Esophagus mucosa (tissue), 1 donor: ENCODE measurements at places on chromosomes 6 and 20.

DNA sequence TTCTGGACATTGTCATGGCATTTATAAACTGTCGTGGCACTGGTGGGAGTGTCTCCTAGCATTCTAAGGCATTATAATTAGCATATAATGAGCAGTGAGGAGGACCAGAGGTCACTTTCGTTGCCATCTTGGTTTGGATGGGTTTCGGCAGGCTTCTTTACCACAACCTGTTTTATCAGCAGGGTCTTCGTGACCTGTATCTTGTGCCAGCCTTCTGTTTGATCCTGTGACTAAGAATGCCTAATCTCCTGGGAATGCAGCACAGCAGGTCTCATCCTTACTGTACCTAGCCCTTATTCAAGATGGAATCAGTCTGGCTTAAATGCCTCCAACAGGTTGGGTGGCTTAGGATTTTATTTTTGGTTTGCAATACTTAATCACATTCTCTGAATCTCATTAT lies 142.7 kb upstream of the GGTLC1 start:
- peak; percentile 94 for ATAC-seq

- ATAC-seq, result no peak
Observed at GRCh38 chr20:40359131-40359912, 329.7 kb downstream of the MAFB start.

- ATAC-seq, result no peak
Observed at GRCh38 chr20:4560667-4561066, 161.0 kb upstream of the PRND start.

- ATAC-seq, result no peak
Observed at GRCh38 chr20:10631126-10631525, 42.7 kb downstream of the JAG1 start.

GRCh38 chr6:122789182-122790027 lies at the start of gene SMPDL3A:
TSS of gene SMPDL3A (plus strand) at chr6:122789258. CDS start at chr6:122789347, 89 bp downstream.
- ATAC-seq, result peak; percentile 77

DNA sequence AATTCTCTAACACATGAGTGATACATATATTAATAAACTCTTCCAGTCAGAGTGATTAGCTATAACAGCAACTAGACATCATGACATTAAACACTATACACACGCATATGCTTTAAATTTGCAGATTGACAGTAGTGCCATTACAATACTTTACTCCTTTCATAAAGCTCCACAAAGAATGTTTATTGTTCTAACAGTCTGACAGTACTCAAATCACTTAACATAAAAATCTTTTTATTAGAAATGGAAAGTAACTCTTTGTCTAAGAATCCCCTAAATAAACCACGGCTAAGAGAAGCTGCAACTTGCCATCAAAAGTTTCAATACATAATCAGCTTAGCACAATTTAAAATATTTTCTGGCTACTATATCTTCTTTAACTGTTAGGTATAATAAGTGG lies 24.0 kb downstream of the SNX3 start:
- no peak for ATAC-seq

DNA sequence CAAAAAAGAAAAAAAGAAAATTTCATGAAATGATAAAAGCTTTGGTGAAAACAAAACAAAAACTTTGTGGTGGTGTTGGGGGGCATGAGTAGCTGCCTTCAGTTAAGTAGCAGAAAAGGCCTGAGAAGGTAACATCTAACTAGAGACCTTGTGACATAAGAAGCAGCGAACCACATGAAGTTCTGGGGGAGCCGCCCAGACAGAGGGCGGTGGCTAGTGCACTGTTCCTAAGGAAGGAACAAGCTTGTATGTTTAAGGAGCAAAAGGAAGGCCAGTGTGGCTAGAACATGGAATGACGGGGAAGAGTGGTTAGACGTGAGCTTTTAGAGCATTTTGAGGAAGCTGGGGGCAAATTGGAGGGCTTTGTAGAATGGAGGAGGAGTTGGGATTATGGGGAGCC lies 7.5 kb upstream of the RSPH3 start:
- ATAC-seq, result no peak

- ATAC-seq, result peak; percentile 39
Observed at GRCh38 chr20:13220904-13221297, at the start of gene ISM1. TSS of gene ISM1 (plus strand) at chr20:13221274. CDS start at chr20:13221777, 503 bp downstream.

- peak; percentile 75 for ATAC-seq
Observed at GRCh38 chr6:158049055-158050028, 67.7 kb downstream of the SYNJ2 start.

DNA sequence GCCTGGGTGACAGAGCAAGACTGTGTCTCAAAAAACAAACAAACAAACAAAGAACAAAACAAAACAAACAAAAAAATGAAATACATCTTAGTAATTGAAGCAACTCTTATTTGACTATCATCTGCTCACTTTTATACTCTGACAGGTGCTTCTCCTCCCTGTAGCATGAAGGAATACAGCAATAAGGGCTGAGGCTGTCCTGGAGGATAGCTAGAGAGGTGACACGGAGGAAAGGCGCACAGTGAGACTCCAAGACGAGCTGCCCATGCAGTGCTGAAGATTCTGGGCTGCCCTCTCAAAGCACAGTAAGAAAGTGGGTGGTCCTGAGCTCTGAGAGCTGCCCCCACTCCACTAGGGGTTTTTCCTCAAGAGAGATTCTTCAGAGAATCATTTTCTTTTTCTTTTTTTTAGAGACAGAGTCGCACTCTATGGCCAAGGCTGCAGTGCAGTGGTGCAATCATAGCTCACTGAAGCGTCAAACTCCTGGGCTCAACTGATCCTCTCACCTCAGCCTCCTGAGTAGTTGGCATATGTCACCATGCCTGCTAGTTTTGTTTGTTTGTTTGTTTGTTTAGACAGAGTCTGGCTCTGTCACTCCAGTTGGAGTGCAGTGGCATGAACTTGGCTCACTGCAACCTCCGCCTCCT lies 50.0 kb downstream of the OSTM1 start:
- ATAC-seq, result no peak

- no peak for ATAC-seq
Observed at GRCh38 chr6:149140137-149140909, 177.2 kb upstream of the TAB2 start.

- ATAC-seq, result no peak
Observed at GRCh38 chr6:165653196-165653595, 9.8 kb downstream of the PDE10A start.

GRCh38 chr6:105121981-105122380 lies 57.8 kb downstream of the POPDC3 start:
- ATAC-seq, result no peak

DNA sequence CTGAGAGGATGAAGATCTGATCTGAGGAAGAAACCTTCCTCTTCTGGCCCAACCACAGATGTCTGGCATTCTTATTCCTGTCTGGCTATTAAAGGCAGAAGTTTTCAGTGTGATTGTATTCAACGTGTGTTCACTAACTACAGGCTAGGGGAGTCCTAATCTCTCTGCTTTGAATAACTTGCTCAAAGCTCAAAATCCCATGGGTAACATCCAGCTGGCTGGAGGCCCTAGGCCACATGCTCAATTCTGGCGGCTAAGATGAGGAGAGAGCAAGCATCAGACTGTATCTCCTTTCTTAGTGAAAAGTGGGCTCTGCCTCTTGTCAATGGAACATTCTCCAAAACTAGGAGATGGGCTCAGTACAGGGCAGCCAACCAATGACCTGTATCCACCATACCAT lies 478.0 kb downstream of the KIF16B start:
- ATAC-seq, result no peak

DNA sequence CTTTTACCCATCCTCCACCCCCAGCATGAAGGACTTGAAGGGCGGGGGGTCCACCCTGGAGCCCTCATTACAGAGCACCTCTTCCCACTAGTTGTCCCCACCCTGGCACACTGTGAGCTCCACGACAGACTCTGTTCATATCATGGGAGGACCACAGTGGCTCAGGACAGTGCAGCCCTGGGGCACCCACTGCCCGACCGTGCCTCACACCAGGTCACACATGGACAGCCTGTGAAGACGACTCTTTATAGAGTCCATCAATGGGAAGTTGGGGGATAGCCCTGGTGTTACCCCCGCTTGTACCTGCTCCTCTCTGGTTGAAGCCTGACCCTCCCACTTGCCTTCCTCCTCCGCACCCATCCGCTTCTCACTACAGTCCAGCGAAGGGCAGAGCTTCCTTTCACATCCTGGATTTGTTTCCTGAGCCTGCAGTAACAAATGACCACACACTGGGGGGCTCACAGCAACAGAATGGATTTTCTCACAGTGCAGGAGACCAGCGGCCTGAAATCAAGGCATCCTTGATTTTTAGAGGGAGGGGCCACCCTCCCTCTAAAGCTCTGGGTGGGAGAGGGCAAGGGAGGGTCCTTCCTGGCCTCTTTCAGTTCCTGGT lies 15.5 kb downstream of the ZNF831 start:
- ATAC-seq, result no peak

DNA sequence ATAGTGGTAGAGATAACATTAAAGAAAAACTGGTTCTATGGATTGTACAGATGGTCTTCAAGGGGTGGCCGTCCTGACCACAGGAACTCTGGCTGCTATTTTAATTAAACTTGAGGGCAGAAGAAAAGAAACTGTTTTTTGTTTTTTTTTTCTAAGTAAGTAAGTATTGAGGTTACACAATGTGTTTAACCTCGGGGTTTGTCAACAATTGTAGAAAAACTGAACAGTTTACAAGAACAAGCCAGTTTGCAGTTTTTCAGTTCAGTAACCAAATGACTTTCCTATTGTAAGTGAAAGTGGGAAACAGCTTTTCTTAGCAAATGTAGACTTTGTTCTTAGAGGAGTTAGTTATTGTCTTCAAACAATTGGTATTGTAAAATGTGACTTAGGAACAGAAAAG lies 77.0 kb downstream of the PLCB1 start:
- no peak for ATAC-seq

DNA sequence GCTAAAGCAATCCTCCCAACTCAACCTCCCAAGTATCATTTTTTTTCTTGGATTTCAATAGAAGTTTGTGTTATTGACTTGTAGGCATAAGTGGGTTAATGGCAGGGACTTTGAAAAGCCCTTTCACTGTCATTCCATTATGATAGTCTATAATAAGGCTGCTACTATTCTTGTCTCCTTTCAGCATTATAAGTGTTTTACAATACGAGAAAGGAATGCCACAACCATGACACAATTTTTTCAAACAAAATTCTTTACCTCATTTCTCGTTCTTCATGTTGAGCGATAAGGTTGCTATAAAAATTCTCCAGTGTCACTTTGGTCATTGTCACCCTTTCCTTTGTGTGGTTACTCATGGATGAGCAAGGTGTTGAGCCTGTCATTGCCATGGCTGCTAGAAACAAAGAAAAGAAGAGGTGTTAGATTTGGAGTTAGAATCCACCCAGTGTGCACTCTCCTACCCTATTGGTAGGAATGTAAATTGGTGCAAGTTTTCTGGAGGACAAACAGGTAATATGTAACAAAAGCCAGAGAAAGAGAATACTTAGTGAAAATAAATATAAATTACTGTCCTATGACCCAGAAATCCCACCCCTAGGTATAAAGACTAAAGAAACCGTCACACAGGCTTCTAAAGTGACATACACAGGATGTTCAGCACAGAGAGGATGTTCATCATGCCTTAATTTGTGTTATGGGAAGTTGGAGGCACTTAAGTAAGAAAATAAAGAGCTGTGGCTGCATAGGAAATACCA lies 7.3 kb downstream of the STK38 start:
- ATAC-seq, result peak; percentile 68

GRCh38 chr20:47754388-47754715 lies 30.9 kb downstream of the SULF2 start:
- no peak for ATAC-seq

DNA sequence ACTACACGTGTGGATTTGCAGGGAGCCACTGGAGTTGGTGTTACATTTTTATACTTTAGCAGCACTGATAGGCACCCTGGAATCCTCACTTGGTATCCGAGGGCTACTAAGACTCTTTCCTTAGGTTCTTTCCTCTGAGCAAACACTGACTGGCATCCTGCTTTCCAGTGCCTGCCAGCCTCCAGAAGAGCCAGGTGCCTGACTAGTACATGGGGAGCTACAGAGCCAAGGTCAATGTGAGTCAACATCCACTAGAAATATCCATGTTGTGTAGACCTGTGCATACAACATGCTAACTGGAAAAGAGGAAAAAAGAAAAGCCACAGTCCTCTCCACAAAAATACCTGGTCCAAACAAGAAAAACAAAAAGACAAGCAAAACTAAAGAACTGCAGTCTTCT lies 5.9 kb downstream of the TUBB1 start:
- no peak for ATAC-seq

- no peak for ATAC-seq
Observed at GRCh38 chr6:85568411-85568810, 25.2 kb downstream of the SNX14 start.

GRCh38 chr20:18056174-18057100 lies 1.3 kb downstream of the OVOL2 start:
- peak; percentile 83 for ATAC-seq

DNA sequence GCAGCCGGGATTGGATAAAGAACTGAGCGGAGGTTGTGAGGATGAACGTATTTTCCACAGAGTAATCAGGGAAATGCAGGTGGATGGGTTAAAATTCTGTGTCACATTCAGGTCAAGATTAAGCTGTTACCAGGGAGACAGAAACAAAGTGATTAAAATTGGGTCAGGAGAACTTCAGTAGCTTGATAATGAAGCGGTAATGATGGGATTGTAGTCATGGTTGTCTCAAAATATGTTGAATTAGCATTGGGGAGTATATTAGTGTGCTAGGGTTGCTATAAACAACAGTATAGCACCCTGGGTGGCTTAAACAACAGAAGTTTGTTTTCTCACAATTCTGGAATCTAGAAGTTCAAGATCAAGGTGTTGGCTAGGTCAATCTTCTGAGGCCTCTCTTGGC lies 155.5 kb downstream of the GJA1 start:
- ATAC-seq, result no peak
